ENCODE measurements at places on chromosomes 16 and 17.

GRCh38 chr17:36816907-36817288, 120.4 kb upstream of the LHX1 start:
- no peak for DNase-seq

GRCh38 chr16:2233872-2234812, 2.1 kb upstream of the DNASE1L2 start:
- no peak for DNase-seq

- DNase-seq = no peak
These were observed 1349.6 kb upstream of the CDH8 start for GRCh38 chr16:63385714-63386432.

DNA sequence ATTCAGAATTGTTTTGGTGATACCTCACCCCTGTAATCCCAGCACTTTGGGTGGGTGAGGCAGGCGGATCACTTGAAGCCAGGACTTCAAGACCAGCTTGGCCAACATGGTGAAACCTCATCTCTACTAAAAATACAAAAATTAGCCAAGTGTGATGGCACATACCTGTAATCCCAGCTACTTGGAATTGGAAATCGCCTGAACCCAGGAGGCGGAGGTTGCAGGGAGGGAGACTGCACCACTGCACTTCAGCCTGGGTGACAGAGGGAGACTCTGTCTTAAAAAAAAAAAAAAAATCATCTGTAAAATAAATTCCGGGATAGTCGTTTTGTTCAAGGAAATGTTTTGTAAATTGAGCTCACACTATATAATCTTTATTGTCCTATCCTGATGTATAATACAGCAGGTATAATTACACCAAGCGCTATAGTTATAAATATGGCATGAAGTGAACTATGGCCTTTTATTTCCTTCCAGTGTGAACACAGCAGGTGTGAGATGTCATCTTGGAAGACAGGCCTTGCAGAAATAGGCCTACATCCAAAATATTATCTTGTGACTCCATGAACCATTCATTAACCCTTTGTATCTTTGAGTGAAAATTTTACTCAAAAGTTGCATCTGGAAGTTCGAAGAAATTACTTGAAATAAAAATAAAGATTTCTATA, 25.4 kb downstream of the PLA2G10 start:
- no peak for DNase-seq

DNA sequence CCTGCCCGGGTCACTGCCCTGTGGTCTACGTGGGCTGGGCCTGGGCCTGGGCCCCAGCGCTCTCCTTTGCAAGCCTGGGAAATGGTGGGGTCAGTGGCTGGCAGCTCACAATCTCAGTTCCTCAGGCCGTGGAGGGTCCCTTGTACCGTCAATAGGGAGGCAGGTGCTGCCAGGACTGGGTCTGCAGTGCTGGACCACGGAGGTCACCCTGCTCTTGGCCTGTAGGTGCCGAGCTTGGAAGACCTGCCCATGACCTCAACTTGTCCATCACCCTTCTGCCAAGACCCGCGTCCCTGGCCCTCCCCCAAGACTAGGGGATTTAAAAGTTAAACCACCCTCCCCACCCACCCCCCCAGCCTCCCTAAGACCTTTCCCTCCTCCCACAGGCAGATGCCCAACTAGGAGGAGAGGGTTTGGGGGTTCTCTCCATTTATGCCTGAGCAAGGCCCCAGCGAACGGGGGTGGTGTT, 2.5 kb downstream of the TBX2 start:
- no peak for DNase-seq

GRCh38 chr16:65641049-65641761, 519.3 kb upstream of the CDH11 start:
- DNase-seq = no peak

- no peak for DNase-seq
These were observed 89.5 kb downstream of the STH start for GRCh38 chr17:46088595-46088994.

DNA sequence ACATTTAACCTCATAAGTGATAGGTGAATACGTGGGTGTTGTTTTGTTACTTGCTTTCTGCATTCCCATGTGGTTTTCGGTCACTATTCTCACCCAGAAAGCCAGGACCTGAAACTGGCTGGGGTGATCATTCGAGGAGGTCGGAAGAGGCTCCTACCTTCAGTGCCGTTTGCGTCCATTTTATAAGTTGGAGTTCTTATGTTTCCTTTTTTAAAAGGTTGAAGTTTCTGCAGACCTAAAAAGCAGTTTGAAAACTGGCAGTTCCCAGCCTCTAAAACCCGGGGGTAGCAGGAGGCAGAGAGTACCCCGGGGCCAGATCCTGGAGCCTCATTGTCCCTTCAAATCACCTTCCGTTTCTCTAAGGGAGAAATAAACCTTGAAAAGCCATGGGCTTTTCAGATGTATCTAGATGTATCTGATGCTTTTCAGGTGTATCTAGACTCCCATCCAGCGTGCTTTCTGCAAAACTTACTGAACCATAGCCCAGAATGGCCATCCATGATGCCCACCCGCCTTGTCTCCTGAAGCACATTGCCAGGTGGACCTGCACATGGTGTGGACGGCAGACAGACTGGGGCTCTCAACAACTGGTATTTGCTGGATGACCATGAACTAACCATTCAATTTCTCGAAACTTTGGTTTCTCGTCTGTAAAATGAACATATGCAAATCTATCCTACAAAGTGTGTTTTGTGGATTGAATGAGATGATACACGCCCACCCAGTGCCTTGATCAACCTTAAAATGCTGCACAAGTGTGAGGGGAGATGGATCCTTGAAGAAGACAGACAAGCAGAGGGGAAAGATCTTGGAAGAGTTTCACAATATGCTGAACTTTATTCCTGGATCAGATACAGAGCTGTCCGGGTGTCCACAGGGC, 1.3 kb downstream of the NLRC5 start:
- DNase-seq = no peak

GRCh38 chr16:81212830-81213465, 25.5 kb upstream of the BCO1 start:
- no peak for DNase-seq

DNA sequence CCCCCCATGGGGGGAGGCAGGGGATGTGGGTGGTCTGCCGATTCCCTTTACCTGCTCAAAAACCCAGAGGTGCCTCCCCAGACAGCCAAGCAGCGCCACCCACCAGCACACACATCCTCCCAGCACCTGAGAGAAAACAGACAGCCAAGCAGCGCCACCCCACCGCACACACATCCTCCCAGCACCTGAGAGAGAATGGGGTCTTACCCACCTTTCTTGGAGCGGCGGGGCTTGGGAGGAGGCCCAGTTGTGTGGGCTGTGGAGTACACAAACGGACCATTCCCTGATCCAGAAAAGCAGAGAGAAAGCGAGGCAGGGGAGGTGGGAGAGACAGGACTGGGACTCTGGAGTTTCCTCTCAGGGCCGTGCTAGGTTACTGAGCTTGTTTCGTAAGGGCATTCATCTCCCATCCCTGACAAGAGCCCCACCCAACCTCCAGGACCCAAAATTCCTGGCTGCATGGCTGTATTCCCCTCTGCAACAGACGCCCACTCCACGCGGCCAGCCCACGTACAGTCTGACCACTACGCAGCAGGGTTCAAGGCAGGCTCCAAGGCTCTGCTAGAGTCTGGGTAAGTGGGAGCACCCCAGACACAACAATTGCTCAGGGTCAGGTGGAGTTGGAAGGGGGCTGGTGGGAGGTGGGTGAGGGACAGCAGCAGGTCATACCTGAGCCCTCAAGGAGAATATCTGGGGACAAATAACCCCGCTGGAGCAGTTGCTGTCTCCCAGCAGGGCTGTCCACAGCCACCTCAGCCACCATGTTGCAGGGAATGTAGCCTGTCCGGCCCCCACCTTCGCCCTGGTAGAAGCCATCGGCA, 22.3 kb downstream of the TSPOAP1 start:
- DNase-seq = no peak

DNA sequence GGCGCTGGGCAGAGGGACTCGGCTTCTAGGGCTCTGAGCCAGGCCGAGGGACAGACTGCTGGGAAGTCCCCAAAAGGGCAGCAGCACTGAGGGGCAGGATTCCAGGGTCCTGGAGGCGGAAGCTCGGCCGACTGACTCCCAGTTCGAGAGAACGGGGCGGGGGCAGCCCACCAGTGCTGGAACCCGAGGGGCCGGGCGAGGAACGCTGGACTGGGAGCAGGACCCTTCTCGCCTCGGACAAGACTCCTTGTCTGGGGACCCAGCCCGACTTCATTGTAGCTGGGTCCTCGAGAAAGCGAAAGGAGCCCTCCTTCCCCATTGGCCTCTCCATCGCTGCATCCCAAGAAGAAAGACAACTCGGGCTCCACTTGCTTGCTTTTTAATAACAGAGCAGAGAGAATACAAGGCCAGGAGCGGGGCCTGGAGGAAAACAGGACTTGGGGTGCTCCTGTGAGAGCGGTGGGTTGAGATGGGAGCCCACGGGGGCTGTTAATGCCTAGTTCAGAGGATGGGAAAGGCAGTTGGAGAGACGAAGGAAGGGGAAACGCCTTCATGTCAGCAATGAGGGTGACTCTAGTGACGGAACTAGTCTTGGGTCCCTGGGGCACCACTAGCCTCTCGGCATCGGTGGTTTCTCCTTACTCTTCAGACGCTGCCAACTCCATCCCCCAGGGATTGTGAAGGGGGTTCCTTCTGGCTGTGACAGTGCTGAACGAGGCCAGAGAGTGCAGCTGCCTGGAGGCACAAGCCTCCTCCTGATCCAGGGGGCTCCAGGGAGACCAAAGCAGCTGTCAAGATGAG, 492 bp upstream of the CAMTA2 start:
- no peak for DNase-seq

DNA sequence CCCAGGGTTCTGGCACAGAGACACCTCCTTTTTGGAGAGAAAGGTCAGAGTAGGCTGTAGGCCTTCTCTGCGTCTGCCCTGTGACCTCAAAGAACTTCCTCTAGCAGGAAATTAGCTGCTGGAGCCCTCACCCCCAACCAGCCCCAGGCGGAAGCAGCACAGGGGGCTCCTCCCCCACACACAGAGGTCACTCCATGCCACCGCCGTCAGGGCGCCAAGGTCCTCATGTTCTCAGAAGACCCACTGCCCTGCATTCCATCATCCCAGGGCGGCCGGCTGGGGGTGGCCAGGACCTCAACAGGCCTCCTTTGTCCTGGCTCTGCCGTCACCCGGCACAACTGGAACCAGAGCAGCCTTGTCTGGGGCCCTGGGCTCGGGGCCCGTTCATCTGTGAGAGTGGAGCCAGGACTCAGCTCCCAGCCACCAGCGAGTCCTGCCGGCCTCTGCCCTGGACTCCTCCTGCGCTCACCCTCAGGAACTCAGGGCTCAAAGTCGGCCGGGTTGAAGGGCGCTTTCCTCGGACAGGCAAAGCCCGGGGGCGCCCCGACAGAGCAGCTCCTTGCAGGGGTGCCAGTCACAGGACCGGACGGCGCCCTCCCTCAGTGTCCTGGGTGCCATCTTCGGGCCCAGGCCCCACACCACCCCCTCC, 1.2 kb downstream of the TMC6 start:
- peak; percentile 72 for DNase-seq

DNA sequence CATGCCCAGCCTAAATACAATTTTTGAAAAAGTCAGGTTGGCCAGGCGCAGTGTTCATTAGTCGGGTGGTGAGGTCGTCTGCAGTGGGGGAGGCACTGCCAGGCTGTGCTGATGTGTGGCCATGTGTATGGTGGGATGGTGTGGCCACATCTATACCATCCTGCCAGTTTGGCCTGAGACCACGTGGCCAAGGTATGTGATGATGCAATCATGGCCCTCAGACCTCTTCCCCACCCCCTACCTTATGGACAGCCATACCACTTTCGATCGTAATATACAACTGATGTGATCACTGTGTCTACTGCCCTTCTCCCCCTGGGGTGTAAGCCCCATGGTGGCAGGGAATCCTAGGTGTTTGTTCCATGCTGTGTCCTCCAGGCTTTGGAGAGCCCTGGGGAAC, 23.7 kb downstream of the SBK1 start:
- DNase-seq = no peak

Data from GM13977 (cell line).